ENCODE measurements at places on chromosomes 6 and 20.

- no peak for DNase-seq
Measured at GRCh38 chr6:31060145-31060544, 49.9 kb downstream of the MUC22 start.

DNA sequence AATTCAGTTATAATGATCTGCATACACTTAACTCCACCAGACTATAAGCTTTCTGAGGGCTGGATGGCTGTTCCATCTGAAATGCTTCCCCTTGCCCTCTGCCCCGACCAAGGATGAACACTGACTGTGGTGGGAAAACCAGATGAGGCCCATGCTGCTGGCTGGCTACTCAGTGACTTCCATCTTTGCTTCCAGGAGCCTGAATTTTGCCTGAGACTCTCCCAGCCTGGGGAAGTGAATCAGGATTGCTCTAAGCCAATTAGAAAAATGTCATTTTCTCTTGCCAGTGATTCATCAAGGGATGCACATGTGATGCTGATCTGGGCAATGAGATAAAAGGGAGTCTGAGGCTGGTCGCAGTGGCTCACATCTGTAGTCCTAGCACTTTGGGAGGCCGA is 1.7 kb upstream of the TOMM34 start:
- no peak for DNase-seq

DNA sequence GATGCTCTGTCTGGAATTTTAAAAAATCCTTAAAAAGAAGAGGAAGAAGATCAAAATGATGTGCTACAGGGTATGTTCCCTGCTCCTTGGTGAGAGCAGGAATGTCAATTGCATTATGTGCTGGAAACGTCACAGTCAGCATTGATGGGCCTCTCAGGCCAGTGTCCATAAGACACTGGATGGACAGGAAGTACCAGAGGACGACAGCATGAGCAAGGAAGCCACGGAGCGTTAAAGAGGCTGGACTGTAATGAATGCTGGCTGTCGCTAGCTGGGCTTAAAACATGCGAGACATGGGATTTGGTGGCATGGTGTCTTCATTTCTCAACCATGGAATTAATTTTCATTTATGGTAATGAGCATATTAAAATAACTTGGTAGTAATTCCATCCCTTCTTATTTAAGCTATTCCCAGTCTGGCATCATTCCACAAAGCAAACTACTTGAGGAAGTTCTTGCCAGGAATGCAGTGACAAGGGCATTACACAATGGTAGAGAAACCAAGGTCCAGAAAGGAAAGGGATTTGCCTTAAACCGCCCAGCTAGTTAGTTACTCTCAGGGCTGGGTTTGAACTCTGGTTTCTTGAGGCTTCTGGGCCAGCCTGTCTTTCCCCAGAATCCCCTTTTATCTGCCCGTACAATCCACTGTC is 166.6 kb upstream of the SOX4 start:
- no peak for DNase-seq

DNA sequence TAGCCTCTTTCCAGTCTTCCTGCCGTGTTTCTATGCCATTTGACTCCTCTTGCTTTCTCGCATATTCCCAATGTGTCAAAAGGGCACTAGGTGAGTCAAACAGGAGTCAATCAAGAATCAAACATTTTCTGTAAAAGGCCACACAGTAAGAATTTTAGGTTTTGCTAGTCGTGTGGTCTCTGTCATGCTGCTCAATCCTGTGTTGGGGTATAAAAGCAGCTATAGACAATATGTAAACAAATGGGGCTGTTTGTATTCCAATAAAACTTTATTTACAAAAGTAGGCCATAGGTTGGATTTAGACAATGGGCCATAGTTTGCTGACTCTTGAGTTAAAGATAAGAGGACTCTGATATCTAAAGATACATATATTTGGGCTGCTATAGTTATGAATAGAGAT is 235.4 kb upstream of the BTBD3 start:
- DNase-seq = no peak

DNA sequence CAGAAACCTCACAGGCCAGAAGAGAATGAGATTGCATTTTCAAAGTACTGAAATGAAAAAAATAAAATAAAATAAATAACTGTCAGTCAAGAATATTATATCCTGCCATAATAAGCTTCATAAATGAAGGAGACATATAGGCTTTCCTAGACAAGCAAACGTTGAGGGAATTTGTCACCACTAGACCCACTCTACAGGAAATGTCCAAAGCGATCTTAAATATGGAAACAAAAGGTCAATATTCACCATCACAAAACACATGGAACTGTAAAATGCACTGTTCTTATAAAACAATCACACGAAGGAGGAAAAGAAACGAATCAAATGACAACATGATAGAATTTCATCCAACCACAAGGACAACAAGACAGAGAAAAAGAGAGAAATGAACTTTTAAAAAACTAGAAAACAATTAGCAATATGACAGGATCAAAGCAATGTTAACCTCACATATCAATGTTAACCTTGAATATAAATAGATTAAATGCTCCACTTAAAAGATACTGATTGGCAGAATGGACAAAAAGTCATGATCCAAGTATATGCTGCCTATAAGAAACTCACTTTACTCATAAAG is 218.7 kb upstream of the TAB2 start:
- DNase-seq = no peak

GRCh38 chr6:21357262-21357661 is 236.3 kb upstream of the SOX4 start:
- DNase-seq = no peak

DNA sequence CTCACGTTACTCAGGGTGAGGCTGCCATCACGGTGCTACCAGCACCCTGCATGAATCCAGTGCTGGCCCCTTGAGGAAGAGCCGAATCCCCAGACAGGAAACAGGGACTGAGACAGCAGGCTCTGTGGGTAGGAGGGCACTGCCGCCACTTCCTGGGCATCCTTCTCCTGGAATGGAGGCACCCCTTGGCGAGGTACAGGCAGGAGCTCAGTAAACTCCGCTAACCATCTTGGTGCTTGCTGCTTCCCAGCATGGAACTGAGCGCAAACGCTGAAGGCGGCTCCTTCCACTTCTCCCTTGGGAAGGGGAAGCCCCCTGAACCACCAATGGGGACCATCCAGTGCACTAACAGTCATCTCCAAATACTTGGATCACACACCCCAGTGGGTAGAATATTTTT is 13.5 kb upstream of the CCDC167 start:
- DNase-seq = no peak

DNA sequence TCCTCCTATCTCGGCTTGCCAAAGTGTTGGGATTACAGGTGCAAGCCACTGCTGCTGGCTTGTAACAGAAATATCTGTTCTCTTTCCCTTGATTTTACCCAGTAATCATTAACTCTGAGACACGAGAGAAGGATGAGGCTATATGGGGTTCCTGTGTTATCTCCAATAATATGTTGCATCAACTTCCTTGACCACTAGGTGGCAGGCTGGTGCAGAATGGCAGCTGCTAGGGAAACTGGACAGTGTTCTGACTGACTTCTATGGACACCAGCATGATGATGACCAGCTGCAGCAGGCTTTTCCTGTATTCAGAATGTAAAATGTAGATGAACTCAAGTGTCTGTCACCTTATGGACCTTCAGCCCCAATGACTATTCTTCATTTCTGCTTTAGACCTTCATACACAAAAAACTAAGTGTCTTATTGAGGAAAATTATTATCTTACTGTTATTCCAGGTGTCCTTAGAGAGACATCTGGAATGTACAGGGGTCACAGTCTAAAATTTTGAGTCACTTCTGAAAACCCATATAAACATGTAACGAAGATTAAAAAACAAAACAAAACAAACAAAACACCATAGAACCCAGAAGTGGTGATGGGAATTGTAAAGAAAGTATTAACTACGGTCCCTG is 20.4 kb upstream of the CD109 start:
- no peak for DNase-seq

DNA sequence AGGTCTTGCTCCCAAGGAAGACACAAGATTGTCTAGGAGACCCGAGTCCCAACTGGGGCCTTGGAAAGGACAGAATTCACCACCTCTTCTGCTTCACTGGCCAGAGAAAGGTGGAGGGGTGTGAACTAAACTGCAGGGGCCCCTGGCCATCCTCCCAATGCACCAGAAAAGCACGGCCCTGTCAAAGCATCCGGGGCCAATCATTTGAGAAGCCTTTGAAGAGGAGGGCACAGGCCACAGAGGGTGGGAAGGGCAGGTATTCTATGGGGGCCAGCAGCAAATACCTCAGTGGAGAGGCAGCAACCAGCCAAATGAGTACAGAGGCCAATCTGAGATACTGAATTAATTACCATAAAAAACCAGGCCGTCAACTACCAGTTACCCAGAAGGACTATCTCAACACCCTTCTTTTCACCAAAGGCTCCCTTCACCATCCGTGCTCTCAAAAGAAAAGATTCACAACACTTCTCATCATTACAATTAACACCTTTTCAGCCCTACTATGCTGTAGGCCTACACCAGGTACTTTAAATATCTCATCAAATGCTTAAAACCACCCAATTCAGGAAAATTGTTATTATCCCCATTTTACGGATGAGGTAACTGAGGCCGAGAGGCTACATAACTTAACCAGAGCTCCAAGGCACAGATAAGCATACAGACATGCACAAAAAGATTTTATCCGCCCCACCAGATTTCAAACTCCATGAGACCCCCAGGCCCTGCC is 50.7 kb downstream of the TRERF1 start:
- no peak for DNase-seq

- no peak for DNase-seq
Measured at GRCh38 chr6:16414205-16414604, 175.8 kb downstream of the GMPR start.

GRCh38 chr20:44981736-44982406 is 15.6 kb downstream of the STK4 start:
- DNase-seq = no peak

GRCh38 chr6:112352607-112353006 is 5.5 kb downstream of the RFPL4B start:
- no peak for DNase-seq

DNA sequence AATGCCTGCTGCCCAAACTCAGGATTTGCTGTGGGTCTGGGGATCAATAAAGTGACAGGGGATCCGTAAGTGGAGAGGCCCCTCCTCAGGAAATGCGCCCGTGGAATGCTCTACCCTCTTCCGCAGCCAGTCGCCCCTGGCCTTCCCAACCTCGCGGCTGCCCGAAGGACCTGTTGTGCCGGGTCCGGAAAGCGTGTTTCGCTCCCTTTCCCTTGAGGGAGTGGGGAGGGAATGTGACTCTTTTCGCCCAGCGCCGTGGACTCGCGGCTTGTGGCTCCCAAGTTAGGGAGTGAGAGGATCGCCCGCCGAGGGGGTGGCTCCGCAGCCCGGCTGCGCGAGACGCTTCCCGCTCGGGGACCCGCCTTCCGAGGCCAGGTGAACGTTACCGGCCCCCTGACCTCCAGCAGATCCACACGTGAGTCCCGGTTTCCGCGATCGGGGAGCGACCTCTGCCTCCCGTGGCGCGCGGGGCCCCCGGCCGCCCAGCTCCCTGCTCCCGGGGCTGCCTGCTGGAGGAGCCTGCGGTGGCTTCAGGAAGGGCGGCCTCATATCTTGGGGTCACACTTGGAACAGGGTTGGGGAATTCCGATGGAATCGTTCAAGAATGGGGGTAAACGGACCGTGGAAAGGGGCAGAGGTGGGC is 666 bp downstream of the TPD52L1 start:
- no peak for DNase-seq

GRCh38 chr6:151698931-151699700 is 108.4 kb upstream of the ESR1 start:
- DNase-seq = no peak

GRCh38 chr6:102619585-102619984 is 1226.1 kb downstream of the GRIK2 start:
- no peak for DNase-seq

DNA sequence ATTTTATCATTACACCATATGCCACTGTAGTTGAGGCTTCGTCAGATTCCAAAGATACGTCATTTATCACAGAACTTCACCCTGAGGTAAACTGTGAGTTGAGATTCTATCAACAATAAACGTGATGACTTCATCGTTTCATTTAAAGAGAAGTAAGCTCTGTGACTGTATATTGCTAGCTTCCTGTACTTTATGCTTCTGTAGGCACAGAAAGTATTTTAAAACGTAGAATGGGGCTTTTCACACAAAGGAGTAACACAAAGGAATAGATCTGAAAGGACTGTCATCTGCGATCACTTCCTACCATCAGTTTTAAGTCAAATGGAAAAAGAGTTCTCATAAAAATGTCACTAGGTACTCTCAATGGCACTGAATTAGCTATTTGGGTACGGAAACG is 234.4 kb upstream of the MCHR2 start:
- no peak for DNase-seq

DNA sequence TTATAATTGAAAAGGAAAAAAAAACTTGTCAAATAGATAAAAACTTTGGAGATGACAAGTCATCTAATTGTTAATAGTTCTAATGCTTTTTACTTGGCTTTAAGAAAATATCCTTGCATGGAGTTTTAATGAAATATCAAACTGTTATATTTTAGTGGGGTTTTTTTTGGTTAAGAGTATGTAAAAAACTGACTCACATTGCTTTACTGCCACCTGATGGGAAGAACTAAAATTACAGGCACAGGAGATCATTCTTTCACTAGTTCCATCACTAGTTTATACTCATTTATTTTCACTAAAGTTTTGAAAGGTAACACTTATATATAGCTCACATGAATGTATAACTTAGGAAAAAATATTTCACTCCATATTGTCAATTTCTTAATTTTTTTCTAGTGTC is 309.1 kb downstream of the LMBRD1 start:
- DNase-seq = no peak

- DNase-seq = no peak
Measured at GRCh38 chr20:723756-724155, 44.5 kb downstream of the SLC52A3 start.

GRCh38 chr6:125259354-125259736 is 42.4 kb downstream of the HDDC2 start:
- DNase-seq = no peak

DNA sequence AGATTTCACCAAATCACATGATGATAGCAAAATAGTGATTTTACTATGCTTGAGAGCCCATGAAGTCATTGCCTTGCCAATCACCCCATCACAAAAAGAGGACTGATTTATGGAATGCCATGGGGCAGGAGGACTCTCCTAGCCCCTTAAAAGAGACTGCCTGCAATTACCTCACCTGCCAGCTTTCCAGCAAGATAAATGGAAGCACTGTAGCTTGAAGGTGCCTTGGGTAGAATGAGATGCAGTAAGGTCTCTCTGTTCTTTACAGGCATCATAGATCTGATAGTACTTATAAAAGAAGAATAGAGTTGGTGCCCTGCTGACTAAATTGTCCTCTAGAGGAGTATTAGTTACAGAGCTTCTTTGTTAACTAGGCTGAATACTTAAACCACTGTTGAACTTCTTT is 242.3 kb downstream of the TMEM242 start:
- DNase-seq = no peak

DNA sequence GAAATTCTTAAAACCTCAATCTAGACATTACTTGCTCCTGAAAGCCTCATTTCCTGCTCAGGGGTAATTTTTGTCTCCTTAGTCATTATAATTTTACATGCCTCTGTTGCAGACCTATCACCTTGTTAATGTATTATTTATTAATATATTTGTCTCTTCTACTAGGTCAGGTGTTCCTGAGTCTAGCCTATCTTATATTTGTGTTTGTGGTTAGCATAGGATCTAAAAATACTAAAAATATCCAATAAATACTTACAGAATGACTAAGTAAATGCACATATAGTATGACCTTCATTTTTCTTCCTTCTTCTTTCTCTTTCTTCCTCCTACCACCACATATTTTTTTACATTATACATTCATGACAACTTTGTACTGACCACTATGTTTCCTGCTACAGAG is 268.9 kb upstream of the HS3ST5 start:
- no peak for DNase-seq

GRCh38 chr6:146892613-146893401 is 294.0 kb downstream of the ADGB start:
- no peak for DNase-seq
